ENCODE measurements at places on chromosomes 5 and 9.

DNA sequence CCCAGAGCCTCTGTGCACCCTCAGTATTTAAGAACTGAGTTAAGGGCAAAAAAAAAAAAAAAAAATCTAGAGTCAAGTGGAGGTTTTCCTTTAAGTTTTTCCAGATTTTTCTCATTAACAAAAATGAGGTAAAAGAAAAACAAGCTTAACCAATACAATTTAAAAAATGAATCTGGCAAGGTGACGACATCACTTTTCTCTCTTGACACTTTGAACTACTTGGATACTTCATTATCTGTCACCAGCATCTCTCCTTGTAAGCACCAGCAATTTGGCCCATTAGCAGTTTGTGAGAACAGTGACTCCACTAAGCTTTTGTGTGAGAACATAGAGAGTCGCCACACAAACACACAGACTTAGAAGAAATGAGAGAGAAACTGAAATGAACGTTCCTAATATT is 345.7 kb upstream of the SLC30A5 start:
- DNase-seq = no peak

- DNase-seq = peak; percentile 84
These were observed 117.0 kb downstream of the NXNL2 start for GRCh38 chr9:88651682-88652633.

- no peak for DNase-seq
These were observed 249.7 kb downstream of the ENC1 start for GRCh38 chr5:74390822-74391221.

DNA sequence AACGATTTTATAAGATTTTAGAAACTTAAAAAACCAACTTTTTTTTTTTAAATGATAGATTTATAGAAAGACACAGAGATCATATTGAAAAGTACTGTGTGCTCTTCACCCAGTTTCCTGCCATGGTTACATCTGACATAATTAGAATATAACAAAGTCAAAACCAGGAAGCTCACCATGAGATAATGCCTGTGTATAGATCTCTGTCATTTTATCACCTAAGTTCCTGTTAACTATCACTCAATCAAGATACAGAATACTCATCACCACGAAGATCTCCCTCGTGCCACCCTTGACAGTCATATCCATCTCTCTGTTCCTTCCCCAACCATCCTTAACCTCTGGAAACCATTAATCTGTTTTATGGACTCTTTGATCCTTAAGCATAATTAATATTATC is 39.1 kb downstream of the POC5 start:
- no peak for DNase-seq

- no peak for DNase-seq
These were observed 3.5 kb downstream of the RPS14 start for GRCh38 chr5:150446088-150446487.

DNA sequence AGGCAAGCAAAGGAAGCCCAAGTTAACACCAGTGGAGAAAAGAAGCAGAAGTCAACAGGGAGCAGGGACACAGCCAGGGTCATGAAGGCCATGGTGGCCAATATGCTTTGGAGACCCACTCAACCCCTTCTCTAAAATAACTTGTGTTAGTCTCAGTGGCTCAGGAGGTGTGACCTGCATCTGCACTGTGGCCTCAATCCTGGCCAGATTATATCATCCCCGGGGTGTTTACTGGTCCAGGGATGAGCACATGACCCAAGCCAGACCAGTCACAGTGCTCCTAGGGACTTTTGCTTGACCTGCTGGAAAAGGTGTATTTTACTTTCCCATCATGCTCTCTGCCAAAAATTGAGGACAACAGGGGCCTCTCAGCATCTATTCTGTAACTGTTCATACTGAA is 105.2 kb downstream of the DPYSL3 start:
- DNase-seq = no peak

Data from suppressor macrophage treated with lipopolysaccharide for 1 hour (primary cell).